ENCODE measurements at places on chromosomes 11 and 22.

- no peak for DNase-seq
Measured at GRCh38 chr11:129034001-129034400, 91.3 kb upstream of the TP53AIP1 start.

DNA sequence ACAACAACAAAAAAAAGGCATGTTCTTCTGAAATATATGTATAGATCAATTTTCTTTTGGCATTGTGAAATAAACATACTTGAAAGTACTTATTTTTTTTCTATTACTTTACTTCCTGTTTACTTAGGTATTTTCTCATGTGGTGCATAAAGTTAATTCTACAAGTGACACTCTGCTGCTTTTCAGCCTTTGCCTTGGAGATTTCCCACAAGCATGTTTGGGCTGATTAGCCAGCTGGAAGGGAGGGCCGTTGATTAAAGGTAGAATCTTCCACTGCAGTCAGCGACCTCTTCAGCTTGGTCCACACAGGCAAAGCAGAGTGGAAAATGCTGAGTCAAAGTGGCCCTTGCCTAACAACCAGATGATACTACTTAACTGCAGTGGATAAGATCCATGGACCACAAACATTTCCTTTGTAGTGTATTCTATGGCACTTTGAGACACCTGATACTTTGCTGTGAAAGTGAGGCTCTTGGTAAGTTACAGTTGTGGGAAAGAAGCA is 176.0 kb downstream of the ARHGAP42 start:
- no peak for DNase-seq

- no peak for DNase-seq
Measured at GRCh38 chr11:133227632-133228111, 304.6 kb downstream of the OPCML start.

DNA sequence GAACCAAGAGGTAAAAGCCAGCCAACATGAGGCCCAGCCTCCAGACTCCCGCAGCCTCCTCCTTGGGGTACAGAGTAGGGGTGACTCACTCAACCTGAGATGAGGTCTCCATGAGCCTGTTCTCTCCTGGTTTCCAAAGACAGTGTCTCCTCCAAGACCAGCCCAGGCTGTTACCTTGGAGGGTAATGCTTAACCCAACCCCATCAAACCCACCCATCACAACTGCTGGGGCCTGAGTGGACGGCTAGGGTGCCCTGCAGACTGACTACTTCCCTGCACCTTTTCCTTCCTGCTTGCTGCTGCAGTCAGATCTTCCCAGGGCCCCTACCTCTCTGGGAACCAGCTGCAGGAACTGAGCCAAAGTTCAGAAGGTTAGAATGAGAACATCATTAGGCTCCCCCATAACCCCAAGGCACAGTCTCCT is 5.1 kb upstream of the NOL12 start:
- DNase-seq, result no peak

- DNase-seq, result no peak
Measured at GRCh38 chr11:111624608-111625007, 22.4 kb downstream of the SIK2 start.
